ENCODE measurements at places on chromosomes 1 and 21.

- no peak for DNase-seq
These were observed 46.3 kb downstream of the TIAM1 start for GRCh38 chr21:31297806-31298205.

DNA sequence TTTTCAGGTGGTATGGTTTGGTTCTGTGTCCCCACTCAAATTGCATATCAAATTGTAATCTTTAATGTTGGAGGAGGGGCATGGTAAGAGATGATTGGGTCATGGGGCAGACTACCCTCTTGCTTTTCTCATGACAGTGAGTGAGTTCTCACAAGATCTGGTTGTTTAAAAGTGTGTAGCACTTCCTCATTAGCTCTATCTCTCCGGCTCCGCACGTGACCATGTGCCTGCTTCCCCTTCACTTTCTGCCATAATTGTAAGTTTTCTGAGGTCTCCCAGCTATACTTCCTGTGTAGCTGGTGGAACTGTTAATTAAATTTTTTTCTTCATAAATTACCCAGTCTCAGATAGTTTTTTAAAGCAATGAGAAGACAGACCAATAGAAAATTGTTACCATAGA is 843.2 kb downstream of the AMY1C start:
- DNase-seq, result no peak

DNA sequence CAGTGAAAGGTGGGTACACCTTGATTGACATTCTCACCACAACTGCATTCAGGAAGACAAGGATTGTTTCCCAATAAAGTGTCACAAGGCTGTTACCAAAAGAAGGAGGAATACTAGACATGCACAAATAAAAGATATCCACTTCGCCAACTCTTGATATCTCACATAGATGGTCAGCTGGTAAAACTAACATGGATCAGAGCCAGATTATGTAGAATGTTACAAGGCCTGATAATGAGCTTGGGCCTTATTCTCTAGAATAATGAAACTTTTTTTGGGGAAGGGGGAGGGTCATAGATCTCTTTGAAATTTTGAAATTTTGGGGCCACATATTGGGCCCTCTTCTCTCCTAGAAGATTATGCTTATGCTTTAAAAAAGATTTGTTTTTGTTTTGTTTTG is 24.9 kb downstream of the RAP1A start:
- DNase-seq, result no peak

DNA sequence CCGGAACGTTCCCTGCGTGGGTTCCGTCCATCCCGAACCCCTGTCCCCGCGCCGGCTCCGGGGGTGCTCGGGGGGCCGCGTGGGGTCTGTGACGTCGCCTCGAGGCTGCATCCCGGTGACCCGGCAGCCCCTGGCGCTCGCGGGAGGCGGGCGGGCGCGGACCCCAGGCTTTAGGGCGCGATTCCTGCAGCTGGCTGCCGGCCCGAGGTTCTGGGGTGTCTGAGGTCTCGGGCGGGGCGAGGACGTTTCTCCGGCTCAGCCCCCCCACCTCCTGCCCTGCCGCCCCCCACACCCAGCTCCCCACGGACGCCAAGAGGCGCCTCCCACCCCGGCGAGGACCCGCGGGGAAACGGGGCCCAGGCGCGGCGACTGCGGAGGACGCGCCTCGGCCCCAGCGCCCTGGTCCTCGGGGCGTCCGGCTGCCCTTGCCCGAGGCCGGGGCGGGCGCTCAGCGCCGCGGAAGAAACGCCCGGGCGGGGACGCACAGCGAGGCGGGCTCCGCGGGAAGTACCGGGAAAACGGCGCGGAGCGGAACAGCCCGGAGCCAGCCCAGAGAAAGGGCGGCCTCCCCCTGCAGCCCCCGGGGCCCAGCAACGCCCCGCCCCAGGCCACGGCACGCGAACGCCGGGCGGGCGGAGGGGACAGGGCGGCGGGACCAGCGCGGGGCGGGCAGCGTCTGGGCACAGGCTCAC is 1.3 kb upstream of the PCBP3 start:
- DNase-seq, result no peak

DNA sequence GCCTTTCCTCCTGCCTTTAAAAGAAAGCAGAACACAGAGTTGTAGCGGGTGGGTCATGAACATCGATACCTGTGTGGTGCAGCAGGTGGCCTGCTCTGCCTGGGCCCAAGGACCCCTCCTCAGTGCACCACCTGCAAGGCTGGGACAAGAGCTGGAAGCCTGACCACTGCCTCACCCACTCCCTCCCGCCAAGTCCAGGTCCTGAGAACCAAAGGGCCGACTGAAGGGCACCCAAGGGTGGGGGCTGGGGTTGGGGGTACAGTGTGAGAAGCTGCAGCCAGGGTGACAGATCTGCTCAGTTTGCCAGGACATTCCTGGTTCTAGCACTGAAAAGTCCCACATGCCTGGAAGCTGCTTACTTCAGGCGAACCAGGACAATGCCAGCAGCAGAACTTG is 36.1 kb downstream of the NTPCR start:
- DNase-seq, result no peak

- DNase-seq, result no peak
These were observed 96.2 kb upstream of the SIM2 start for GRCh38 chr21:36602735-36603134.

GRCh38 chr1:114345930-114346479 is 165.0 kb downstream of the TRIM33 start:
- no peak for DNase-seq

- DNase-seq, result no peak
These were observed 1.7 kb downstream of the KCNJ10 start for GRCh38 chr1:160068225-160068624.

DNA sequence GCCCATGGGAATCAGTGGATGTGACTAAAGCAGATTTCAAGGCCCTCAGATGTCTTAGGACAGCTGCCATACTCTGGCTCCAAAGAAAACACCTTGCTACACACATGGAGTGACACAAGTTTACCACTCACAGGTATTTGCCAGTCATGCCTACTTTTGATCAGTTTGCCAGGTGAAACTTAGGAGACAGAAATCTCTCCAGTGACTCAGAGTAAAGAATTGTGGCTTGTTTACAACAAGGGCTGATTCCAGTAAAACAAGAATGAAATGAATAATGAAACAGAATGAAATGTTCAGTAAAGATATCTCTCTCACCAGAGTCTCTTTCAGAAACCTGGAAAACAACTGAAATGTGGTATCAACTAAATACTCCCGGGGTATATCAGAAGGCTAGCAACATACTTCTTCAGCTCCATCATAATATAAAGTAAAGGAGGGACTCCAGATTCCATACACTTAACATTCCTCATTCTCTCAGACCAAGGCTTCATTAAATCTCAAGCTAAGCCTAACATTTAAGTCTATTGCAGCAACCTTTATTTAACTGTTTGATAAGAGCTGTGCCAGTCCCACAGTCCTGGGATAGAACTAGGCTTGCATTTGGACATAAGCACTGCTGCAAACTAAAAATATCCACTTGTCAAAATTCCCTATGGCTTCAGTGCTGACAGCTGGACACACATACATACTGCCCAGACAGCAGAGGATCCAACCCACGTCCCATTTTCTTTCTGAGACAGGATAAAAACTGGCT is 143.3 kb downstream of the SIPA1L2 start:
- DNase-seq, result no peak

DNA sequence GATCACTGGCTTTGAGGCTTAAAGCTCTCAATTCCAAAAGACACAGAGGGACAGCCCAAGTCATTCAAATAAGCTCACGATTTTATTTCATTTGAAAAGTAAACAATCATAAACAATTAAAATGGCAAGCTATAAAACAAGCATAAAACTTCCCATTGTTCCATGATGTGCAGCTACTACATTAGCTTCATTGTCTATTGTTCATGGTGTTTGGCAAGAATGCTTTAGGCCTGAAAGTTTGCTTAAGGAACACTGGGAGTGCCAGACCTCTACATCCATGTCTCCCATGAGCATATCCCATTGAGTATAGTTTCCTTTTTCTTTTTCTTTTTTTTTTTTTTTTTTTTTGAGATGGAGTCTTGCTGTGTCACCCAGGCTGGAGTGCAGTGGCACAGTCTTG is 286.1 kb upstream of the ESRRG start:
- DNase-seq, result no peak

DNA sequence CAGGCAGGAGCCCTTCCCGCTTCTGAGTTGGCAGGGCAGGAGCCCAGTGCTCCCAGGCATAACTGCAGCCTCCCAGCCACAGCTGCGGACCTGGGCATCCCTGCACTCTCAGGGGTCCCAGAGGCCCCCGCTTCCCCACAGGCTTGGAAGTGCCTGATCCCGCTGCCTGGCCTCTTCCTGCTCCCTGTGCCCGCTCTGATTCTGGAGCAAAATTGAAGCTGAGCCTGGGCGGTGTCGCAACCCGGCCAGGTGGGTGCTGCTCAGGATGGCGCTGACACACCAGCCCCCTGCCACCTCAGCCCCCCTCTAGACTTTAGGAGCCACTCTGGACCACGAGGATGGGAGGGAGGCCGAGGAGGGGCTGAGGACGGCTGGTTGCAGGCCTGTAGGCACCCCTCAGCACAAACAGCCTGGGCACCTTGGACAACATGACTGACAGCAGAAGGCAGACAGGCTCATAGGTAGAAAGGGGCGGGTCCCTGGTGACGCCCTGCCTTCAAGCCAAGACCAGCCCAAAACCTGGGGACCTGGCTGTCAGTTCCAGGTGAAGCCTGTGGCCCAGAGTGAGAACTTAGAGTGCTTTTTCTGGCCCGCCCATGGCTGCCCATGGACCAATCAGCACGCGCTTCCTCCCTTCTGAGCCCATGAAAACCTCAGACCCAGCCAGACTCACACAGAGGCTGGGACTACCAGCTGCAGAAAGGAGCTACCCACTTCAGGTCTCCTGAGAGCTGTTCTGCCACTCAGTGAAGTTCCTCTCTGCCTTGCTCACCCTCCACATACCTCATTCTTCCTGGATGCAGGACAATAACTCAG is 7.2 kb downstream of the HLCS start:
- no peak for DNase-seq

GRCh38 chr1:92975551-92976232 is 14.4 kb upstream of the DIPK1A start:
- DNase-seq, result no peak

- no peak for DNase-seq
These were observed 39.4 kb downstream of the PTAFR start for GRCh38 chr1:28136922-28137613.

DNA sequence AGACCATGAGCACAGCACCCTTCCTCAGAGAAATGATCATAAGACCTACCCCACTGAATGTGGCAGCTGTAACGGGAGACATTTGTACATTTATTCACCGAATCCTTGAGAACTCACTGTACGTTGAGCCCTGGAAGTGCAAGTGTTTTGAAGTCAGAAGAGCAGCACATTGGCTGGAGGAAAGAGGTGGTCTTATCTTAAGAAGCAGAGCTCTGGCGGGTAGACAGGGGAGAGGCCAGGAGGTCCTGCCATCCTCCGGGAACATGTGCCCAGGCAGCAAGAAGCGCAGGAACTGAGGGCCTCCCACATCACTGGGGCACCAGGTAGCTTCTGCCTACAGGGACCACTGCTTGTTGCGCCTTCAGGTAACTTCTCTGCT is 169.2 kb upstream of the IRF2BP2 start:
- peak; percentile 60 for DNase-seq

- no peak for DNase-seq
These were observed 4.3 kb upstream of the SLC30A1 start for GRCh38 chr1:211583011-211583992.

DNA sequence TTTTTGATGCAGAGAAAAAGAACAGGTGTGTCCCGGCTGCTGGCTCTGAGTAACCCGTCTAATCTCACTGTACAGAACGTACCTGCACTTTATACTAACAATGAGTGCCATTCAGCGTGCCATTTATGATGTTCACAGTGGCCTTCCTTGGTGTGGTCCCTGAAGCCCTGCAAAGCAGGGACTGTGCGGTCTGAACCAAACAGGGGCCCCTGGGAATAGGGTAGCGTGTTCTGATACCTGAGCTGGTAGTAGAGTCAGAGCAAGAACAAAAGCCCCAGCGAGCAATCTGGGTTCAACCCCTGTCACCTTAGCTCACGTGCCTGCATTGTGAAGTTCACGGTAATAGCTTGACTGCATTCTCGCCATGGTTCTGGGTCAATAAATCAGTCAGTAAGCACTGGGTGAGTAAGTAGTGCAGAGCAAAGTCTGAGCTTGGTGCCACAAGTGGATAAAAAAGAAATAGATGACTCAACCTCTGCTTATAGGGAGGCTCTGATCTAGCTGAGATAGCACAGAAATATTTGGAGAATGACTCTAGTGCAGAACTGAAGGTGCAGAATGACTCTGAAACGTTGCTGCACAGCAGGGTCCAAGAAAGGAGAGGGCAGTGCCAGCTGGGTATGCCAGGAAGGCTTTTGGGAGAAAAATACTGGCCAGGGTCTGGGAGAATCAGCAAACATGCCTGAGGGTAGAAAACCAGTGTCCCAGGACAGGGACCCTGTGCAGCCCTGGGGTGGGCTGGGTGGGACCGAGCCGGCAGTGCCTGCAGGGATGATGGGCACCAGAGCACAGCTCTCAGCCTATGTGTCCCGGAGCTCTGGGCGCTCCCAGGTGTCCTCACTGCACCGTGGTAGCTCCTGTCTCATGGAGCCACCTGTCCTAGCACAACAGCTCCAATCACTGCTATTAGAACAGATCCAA is 125.9 kb downstream of the RHOU start:
- DNase-seq, result no peak

- no peak for DNase-seq
These were observed 265.9 kb upstream of the RUNX1 start for GRCh38 chr21:35314857-35315582.

DNA sequence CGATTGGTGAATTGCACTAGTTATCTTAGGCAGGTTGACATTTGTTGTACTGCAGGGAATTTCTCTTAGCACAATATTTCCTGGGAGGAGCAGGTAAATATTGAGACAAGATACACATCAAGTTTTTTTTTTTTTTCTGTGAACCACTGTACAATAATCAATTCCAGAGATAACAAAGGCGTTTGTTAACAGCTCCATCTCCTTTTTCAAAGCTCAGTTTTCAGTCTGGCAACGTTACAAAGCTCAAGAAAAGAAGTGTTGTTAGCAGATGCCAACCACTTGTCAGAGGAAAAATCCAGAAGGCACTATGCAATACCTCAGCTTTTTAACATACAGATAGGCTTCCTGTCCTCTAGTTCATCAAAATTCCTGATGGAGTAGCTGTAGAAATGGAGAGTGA is 40.9 kb upstream of the DAB1 start:
- DNase-seq, result no peak

DNA sequence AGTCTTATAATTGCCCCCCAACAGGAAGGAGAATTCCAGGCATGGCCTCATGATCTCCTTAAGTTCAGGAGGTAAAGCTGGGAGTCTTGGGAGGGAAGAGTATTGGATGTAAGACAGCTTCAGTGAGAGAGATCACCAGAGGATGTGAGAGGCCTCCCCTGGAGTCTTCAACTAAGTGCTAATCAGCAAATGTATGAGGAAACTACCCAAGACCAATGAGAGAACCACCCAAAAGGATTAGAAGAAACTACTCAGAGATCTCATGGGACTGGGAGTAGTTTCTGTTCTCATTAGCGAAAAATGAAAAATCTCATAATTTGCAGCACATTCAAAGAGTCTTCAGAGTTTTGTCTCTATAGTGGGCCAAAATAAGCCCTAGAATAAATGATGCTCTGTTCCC is 36.6 kb upstream of the WNT2B start:
- no peak for DNase-seq

DNA sequence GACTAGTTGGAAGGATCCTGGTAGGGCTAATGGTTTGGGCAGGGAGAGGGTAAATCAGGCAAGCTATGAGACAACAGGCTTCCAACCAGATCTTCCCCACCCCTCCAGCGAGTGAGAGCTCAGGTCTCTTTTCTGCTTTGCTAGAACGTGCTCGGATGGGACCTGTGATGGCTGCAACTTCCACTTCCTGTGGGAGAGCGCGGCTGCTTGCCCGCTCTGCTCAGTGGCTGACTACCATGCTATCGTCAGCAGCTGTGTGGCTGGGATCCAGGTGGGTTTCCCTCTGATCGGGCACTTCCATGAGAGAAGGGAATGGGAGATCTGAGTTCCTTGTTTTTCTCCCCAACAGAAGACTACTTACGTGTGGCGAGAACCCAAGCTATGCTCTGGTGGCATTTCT is 14.0 kb upstream of the SARS1 start:
- DNase-seq, result no peak
